Aorta (tissue), 5 donors: ENCODE measurements at places on chromosomes 13 and 19. TPM values are rescaled to one million over a fixed set of nuclear protein-coding genes. Genes with fewer than 3 reads are reported as not detected.

Gene KIRREL2
- total RNA-seq, result not detected

Gene CGB2
- not detected for total RNA-seq

Gene MBD3L2
- total RNA-seq, result not detected

Gene CD320
- total RNA-seq, result 25.5 TPM

Gene SPRED3
- 26.1 TPM for total RNA-seq

Gene LGI4
- 17.5 TPM for total RNA-seq

Gene ZNF799
- 7.6 TPM for total RNA-seq

Gene TTC9B
- total RNA-seq, result not detected

Gene C5AR2
- total RNA-seq, result 8.0 TPM

Gene CACNA1A
- 2.0 TPM for total RNA-seq

Gene IGLON5
- total RNA-seq, result 0.26 TPM

Gene C2CD4C
- 0.88 TPM for total RNA-seq

Gene CGB7
- not detected for total RNA-seq

Gene ARL11
- total RNA-seq, result 1.1 TPM
